AG08395 (cell line): ENCODE measurements at places on chromosomes 11 and 22.

- no peak for DNase-seq
Observed at GRCh38 chr11:126345283-126345682, 10.2 kb upstream of the ST3GAL4 start.

GRCh38 chr11:69080257-69080995 lies 31.7 kb downstream of the TPCN2 start:
- DNase-seq = peak; percentile 51

DNA sequence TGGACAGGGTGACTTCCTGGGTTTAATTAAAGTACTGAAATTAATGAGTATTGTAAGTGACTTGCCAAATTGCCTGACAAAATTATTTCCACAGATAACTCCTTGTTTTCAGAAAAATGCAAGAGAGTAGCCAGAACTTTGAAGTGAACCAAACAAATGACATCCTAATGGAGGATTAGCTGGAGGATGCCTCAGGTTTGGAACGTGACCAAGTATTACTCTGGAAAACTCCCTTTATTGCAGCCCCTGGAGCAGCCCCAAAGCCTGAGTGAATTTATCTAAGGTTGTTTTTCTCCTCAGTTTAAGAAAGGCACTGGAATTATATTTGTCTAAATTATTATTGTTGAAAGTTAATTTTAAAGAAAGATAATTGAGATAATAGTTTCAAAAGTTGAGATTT lies 343.6 kb upstream of the MTNR1B start:
- DNase-seq = no peak

- DNase-seq = peak; percentile 13
Observed at GRCh38 chr11:17145972-17146371, 61.8 kb downstream of the PIK3C2A start.
